Myocyte (in vitro differentiated cells): ENCODE measurements at places on chromosomes 7 and 10. TPM values are rescaled to one million over a fixed set of nuclear protein-coding genes. Genes with fewer than 3 reads are reported as not detected.

ZNF853 gene
- total RNA-seq, result 1.0 and 1.9 TPM in 2 replicates

HTR7 gene
- total RNA-seq, result 4.2 and 18.2 TPM in 2 replicates

UPF2 gene
- 14.1 and 17.0 TPM in 2 replicates for total RNA-seq

FAM53B gene
- 28.3 and 28.7 TPM in 2 replicates for total RNA-seq

MYH16 gene
- total RNA-seq, result not detected in 2 replicates

MYL10 gene
- 0.31 TPM in 1 of 2 replicates, not detected in the other for total RNA-seq

C10orf71 gene
- total RNA-seq, result 0.68 and 1.8 TPM in 2 replicates

EN2 gene
- total RNA-seq, result 0.91 and 1.7 TPM in 2 replicates

ARID5B gene
- total RNA-seq, result 15.8 and 15.9 TPM in 2 replicates

SFMBT2 gene
- total RNA-seq, result 0.05 and 0.08 TPM in 2 replicates

NKX1-2 gene
- total RNA-seq, result not detected in 2 replicates

PRF1 gene
- total RNA-seq, result not detected in 2 replicates

RTKN2 gene
- 3.8 and 5.4 TPM in 2 replicates for total RNA-seq

KRIT1 gene
- total RNA-seq, result 59.2 and 60.4 TPM in 2 replicates

AKR1C8 gene
- not detected in 2 replicates for total RNA-seq

NUTM2B gene
- total RNA-seq, result 0.21 and 0.36 TPM in 2 replicates

ZNF804B gene
- not detected in 2 replicates for total RNA-seq

NUTM2A gene
- total RNA-seq, result 0.47 and 0.91 TPM in 2 replicates

CAMK1D gene
- 0.52 and 0.96 TPM in 2 replicates for total RNA-seq

INMT gene
- total RNA-seq, result 3.7 and 5.4 TPM in 2 replicates

LAMB4 gene
- 0.16 TPM in 1 of 2 replicates, not detected in the other for total RNA-seq

SFRP5 gene
- 0.91 and 1.4 TPM in 2 replicates for total RNA-seq

HYAL4 gene
- total RNA-seq, result 0.21 and 0.43 TPM in 2 replicates

NUDT5 gene
- total RNA-seq, result 27.9 and 30.7 TPM in 2 replicates

SMKR1 gene
- 1.6 and 3.9 TPM in 2 replicates for total RNA-seq

SEC23IP gene
- 21.4 and 29.0 TPM in 2 replicates for total RNA-seq

HACD1 gene
- 123 and 217 TPM in 2 replicates for total RNA-seq

PTN gene
- total RNA-seq, result 0.67 and 0.68 TPM in 2 replicates

SPDYE2 gene
- not detected in 2 replicates for total RNA-seq

NEBL gene
- total RNA-seq, result 0.03 TPM in 1 of 2 replicates, not detected in the other

GNAT3 gene
- total RNA-seq, result not detected in 2 replicates

CFTR gene
- total RNA-seq, result not detected in 2 replicates

BHLHA15 gene
- total RNA-seq, result not detected in 2 replicates

KDM7A gene
- total RNA-seq, result 12.3 and 19.5 TPM in 2 replicates

FGL2 gene
- total RNA-seq, result 7.5 and 9.1 TPM in 2 replicates

NPC1L1 gene
- not detected in 2 replicates for total RNA-seq

KCNH2 gene
- 6.9 and 8.7 TPM in 2 replicates for total RNA-seq

EBLN1 gene
- total RNA-seq, result not detected in 2 replicates

FBXO24 gene
- total RNA-seq, result 0.21 and 1.2 TPM in 2 replicates

TAS2R41 gene
- not detected in 2 replicates for total RNA-seq

ASAH2 gene
- total RNA-seq, result 0.99 and 2.4 TPM in 2 replicates

OR2A42 gene
- not detected in 2 replicates for total RNA-seq

ATG9B gene
- 0.11 and 0.21 TPM in 2 replicates for total RNA-seq

PON3 gene
- total RNA-seq, result not detected in 2 replicates

PLAU gene
- total RNA-seq, result 154 and 166 TPM in 2 replicates

AFAP1L2 gene
- 0.45 and 4.8 TPM in 2 replicates for total RNA-seq

ASB15 gene
- total RNA-seq, result 0.37 TPM in 1 of 2 replicates, not detected in the other

MTG1 gene
- 24.8 and 27.2 TPM in 2 replicates for total RNA-seq

CYP3A7 gene
- 0.29 and 0.47 TPM in 2 replicates for total RNA-seq

TMEM176A gene
- not detected in 2 replicates for total RNA-seq

PLCE1 gene
- 17.1 and 19.9 TPM in 2 replicates for total RNA-seq

TMEM229A gene
- total RNA-seq, result not detected in 2 replicates

FGFR2 gene
- total RNA-seq, result not detected in 2 replicates

OR6V1 gene
- total RNA-seq, result not detected in 2 replicates

NRP1 gene
- 28.2 and 37.3 TPM in 2 replicates for total RNA-seq

TAC1 gene
- not detected in 2 replicates for total RNA-seq

GJD4 gene
- 10.6 and 13.9 TPM in 2 replicates for total RNA-seq

HSPA12A gene
- total RNA-seq, result 5.4 and 7.8 TPM in 2 replicates

SLC18A2 gene
- not detected in 2 replicates for total RNA-seq
